ENCODE measurements at places on chromosomes 13 and 19.

DNA sequence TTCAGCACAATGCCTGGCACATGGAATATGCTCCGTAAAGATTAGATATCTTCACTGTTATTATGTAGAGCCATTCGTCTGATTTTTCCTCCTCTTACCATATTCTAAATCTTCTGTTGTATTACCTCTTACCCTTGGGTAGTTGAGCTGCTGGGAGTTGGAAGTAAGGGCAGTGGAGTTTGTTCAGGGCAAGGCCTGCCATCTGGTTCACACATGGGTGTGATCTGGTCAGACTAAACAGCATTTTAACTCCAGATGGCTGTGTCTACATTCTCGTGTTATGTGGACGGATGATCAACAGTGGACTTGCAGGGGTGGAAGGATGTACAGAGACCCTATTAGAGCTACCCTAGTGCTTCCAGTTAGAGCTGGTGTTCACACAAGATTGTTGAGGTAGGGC is 164.9 kb downstream of the ZIC5 start:
- DNase-seq, result no peak

DNA sequence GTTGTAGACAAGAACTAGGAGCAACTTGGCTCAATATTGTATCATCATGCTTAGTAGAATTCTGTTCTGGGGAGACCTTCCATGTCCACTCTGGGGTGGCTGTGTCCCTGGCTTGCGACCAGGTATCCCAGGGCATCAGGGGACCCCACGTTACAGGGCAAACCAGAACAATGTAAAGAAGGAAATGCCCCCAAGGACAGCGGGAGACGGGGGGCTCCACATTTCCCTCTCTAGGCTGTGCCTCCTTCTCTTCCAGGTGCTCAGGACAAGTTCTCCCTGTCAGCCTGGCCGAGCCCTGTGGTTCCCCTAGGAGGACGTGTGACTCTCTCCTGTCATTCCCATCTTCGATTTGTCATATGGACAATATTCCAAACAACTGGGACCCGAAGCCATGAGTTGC is 30.8 kb downstream of the LAIR2 start:
- no peak for DNase-seq

- DNase-seq, result no peak
Observed at GRCh38 chr13:90710164-90710759, 637.2 kb upstream of the MIR17HG start.

- DNase-seq, result no peak
Observed at GRCh38 chr19:55781112-55781511, 12.2 kb downstream of the RFPL4AL1 start.

DNA sequence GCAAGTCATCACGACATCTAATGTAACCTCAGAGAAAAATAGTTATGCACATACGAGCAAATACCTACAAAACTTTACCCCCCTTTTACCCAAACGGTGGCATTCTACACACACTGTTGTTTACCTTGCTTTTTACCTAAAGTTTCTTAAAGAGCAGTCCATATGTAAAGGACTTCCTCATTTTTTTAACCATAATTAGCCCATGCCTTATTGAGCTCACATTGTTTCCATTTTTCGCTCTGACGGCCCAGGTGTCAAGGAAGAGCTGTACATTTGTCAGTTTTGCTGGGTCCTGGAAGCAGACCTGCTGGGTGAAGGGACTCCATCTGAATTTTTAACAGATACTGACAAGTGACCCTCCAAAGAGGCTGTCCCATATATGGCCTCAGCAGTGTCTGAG is 89.4 kb downstream of the STK24 start:
- no peak for DNase-seq

GRCh38 chr19:13463296-13463695 is 43.0 kb downstream of the CACNA1A start:
- DNase-seq, result peak; percentile 26

- DNase-seq, result no peak
Observed at GRCh38 chr19:48830088-48830487, 6.2 kb downstream of the HSD17B14 start.

DNA sequence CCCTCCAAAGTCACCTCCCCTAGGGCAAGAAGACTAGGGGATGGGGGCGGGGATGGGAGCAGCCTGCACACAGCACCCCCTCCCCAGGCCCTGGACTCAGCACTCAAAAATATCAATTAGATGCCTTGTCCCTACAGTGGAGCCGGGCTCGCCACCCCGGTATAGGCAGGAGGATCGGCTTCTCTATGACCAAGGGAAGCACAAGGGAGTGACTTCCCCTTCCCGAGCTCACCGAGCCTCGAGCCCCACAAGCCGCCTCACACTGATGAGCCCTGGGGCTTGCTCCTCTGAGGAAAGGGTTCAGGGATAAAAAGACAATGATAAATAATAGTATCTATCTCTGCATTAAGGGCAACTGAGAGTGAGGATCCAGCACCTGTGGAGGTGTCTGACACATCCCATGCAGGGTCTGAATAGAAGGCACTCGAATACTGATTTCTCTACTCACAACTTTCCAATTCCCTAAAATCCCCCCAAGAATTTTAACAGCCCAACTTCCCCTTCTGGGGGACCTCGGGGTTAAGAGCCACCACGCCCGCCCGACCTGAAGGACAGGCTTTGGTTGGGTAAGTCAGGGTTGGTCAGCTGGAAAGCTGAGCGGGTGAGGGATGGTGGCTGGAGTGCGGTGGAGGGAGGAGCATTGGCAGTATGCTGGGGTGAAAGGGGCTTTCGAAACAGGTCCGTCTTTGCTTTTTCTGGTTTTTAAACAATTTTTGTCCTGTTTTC is 51.3 kb downstream of the STK24 start:
- no peak for DNase-seq

DNA sequence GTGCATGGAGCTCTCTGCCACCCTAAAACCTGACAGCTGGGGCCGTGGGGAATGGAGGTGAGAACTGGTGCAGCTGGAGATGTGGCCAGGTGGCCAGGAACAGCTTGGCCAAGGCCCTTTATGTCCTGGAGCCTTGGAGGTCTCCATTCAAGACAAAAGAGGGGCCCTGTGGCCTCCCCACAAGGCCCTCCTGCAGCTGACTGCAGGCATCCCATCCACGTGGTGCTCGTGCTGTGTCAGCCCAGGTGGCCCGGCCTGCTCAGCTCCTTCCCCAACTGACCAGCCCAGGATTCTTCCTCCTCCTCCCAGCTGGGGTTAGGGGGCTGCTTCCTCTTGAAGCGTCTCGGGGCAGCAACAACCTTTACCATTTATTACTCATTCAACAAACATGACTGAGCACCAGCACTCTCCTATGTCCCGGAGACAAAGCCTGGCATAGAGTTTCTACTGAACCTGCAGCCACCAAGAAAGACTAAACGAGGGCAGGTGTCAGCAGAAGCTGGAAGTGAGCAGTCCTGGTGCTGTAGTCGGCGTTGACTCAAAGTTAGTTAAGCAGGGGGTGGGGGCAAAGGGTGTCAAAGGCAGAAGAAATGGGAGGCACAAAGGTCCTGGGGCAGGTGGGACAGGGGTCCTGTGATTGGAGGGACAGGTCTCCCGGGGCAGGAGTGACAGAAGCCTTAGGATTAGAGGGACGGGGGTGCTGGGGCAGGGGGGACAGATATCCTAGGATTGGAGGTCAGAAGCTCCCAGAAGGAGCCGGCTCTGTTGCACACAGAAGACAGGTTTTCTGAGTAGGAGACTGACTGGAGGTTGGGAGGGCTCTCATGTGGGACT is 23.3 kb upstream of the C13orf46 start:
- no peak for DNase-seq

- DNase-seq, result no peak
Observed at GRCh38 chr19:47796785-47797184, 7.6 kb downstream of the TPRX1 start.

DNA sequence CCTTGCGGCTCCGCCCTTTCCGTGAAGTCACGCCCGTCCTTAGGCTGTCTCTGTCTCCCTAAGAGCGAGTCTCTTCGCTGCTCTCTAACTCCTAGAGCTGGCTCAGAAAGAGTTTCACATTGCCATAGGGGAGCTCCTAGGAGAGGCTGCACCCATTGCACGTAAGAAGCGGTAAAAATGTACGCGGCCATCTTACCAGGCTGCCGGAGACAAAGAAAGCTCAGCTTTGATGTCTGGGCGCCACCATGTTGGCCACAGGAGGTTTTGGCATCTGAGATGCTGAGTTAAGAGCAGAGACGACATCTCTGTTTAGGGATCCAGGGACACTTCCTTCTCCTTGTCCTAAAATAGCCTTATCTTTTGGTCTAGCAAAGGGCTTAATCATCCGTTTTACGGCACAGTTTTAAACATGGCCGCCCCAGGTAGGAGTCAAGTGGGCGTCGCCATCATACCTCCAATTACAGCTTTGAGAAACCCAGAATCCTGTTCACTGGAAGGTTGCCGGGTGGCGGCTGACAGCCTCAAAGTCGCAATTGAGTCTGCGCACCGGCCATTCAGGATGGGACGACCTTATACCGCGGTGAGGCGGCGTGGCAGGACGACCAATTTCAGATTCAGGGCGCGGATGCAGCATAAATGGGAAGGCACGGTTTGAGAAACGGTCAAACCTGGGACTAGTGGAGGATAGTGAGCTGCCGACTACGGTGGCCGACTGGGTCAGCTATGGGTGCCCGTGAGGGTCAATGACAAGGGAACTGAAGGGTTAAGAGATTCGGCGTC is at the start of gene ZNF793:
Gene ZNF793, plus strand, starts transcription at position 553 of the 780 bp plus-strand sequence. CDS start 16,501 bp downstream, outside the sequence.
- DNase-seq, result peak; percentile 36

- no peak for DNase-seq
Observed at GRCh38 chr13:61696676-61697075, 281.0 kb upstream of the PCDH20 start.

- DNase-seq, result no peak
Observed at GRCh38 chr13:108033800-108034707, 181.3 kb downstream of the LIG4 start.

DNA sequence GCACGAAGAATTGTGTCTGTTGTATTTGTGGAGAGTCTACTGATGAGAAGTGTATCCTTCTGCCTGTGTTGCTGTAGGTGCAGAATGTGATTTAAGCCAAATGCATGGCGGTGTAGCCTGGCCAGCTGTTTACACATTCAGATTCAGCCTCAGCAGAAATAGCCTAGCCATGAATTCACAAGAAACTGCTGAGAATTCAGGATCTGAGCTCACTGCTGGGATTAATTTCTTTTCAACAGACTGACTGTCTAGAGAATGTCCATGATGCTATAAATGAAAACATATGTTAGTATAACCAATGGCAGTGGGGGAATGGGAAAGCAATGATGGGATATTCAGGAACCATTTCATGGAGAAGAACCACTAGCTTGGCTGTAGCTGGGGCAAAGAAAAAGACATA is 77.4 kb upstream of the RNF113B start:
- peak; percentile 75 for DNase-seq

GRCh38 chr19:56217039-56217949 is 15.2 kb downstream of the ZSCAN5C start:
- peak; percentile 1 for DNase-seq

GRCh38 chr13:26562512-26562890 is 5.0 kb downstream of the WASF3 start:
- DNase-seq, result peak; percentile 8

DNA sequence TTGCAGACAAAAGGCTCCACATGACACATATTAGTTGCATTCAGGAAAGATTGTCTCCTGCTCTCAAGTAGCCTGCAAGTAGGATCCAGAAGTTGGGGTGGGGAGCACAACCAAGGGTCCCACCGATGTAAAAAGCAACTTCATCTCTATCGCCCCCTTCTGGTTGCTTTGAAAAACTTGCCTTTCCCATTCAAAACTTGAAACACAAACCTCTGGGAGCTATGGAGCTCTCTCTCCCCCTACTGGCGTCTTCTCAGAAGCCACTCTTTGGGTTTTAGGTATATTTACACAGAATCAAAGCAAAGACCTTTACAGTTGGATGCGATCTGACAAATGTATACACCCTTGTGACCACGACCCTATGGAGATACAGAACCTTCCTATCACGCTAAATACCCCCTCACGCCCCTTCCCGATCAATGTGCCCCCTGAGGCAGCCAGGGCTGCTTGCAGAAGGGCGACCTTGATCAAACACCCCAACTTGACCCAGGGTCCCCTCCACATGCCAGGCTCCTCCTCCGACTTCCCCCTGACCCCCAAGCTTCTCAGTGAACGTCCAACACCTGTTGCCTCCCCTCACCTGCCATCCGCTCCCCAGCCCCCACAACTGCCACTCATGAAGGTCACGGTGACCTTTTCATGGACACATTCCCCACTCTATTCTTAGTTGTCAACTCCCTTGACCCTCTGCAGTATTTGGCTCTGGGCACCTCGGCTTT is 10.1 kb downstream of the NOSIP start:
- DNase-seq, result peak; percentile 95

DNA sequence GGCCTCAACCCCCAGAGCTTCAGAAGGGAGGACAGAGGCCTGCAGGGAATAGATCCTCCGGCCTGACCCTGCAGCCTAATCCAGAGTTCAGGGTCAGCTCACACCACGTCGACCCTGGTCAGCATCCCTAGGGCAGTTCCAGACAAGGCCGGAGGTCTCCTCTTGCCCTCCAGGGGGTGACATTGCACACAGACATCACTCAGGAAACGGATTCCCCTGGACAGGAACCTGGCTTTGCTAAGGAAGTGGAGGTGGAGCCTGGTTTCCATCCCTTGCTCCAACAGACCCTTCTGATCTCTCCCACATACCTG is 969 bp upstream of the CEACAM5 start:
- no peak for DNase-seq

DNA sequence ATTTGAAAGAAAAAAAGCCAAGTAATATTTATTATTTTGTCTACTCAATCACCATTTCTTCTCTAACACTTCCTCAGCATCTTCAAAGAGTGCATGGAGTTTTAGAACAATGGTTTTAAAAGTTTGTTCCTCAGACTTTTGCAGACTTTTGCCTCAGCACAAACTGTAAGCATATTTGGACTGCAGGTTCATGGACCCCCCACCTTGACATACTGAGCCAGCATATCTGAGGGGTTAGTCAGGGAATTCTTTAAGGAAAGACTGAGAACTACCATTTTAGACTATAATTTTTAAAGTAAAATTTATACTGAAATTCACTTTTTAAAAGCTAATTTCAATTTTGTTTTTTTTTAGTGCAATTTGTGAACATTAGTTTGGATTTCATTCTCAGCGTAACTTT is 1676.8 kb upstream of the PCDH20 start:
- no peak for DNase-seq

DNA sequence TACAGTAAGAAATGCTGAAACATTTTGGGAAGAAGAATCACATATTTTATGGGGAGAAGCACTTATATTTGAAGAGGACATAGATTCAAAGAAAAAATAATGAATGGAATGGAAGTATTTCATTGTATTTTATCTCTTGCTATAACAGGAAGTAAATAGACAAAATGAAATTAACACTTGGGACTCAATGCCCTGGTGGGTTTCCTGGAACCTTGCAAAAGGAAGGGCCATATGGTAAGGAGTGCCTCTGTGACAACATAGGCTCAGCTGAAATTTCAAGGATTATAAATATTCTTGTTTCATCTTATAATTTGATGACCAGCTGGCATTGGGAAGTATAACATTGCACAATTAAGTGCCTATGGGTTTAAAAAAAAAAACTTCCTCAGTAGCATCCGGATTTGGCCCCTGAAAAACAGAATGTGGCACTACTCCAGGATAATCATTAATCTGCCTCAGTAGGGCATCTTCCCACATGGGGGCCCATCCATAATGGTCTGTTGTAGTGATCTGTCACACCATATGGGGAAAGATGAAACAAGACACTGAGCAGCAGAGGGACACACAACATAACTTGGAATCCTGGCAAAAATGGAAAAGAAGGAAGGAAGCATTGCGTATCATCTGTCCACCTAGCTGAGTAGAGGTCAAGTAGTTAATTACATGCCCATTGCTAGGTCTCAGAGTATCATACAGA is 321.6 kb downstream of the NDFIP2 start:
- no peak for DNase-seq

GRCh38 chr19:1609680-1610474 is 4.6 kb upstream of the UQCR11 start:
- no peak for DNase-seq

Data from adipocyte (in vitro differentiated cells).